ENCODE measurements at places on chromosomes 1 and 21.

DNA sequence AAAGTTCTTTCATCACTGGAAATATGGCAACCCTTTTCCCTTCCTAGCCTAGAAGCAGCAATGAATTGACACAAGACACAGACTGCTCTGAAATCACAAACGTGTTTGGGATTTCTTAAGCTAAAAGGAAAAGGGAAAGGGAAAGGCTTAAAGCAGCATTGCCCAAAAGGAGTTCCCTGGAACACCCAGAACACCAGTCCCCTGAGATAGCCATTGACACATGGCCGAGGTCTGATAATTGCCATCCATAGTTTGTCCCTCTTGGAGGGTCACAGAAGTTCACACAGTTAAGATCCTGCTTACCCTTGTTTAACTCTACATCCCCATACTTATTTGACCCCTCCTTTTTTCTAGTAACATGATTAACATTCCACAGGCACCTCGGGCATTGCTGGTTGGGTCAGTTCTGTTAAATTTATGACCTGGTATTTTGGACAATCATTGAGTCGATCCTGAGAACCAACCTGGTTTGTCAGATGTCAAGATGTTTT, 72.9 kb downstream of the ZNF281 start:
- no peak for DNase-seq

GRCh38 chr1:62637392-62638105, 40.2 kb downstream of the ANGPTL3 start:
- no peak for DNase-seq

GRCh38 chr1:37930246-37931101, 16.4 kb downstream of the INPP5B start:
- peak; percentile 57 for DNase-seq

DNA sequence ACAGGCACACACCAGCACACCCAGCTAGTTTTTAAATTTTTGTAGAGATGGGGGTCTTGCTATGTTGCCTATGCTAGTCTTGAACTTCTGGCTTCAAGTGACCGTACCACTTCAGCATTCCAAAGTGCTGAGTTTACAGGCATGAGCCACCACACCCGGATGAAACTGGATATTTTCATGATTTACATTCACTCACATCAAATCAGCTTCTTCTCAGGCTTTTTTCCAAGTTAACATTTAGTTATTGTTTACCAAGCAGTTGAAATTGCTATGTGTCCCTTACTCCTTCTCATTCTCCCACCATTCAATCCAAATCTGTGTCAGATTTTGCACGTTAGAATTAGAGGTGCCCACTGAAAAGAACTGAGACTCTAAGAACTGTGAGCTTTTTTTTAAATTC, 18.4 kb downstream of the RIT1 start:
- DNase-seq: no peak

DNA sequence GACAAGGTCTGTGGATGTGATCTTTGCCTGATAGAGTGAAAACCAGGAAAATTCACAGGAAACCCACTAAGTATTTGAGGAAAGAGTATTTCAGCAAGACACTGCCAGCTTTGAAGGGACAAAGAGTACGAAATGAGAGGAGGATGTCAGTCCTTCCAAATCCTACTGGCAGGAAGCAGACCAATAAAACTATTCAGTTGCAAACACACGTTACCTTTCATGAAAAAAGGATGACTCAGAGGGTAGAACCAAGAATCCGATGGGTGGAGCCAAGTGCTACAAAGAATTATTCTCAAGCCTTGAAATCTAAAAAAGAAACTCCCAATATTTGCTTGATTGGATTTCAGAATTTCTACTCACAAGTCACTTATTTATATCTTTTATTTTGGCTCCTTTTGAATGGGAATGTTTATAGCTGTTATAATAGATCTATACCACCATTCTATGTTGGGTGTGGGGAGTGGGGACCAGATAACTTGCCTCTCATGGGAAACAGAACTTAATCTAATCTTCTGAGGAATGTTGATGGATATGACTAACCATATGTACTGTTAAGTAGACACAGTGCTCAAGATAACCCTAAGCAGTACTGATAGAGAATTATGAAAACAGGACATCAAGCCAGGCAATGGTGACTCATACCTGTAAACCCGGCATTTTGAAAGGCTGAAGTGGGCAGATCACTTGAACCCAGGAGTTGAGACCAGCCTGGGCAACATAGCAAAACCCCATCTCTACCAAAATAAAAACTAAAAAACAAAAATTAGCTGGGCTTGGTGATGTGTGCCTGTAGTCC, 19.3 kb upstream of the HEATR1 start:
- DNase-seq: no peak

DNA sequence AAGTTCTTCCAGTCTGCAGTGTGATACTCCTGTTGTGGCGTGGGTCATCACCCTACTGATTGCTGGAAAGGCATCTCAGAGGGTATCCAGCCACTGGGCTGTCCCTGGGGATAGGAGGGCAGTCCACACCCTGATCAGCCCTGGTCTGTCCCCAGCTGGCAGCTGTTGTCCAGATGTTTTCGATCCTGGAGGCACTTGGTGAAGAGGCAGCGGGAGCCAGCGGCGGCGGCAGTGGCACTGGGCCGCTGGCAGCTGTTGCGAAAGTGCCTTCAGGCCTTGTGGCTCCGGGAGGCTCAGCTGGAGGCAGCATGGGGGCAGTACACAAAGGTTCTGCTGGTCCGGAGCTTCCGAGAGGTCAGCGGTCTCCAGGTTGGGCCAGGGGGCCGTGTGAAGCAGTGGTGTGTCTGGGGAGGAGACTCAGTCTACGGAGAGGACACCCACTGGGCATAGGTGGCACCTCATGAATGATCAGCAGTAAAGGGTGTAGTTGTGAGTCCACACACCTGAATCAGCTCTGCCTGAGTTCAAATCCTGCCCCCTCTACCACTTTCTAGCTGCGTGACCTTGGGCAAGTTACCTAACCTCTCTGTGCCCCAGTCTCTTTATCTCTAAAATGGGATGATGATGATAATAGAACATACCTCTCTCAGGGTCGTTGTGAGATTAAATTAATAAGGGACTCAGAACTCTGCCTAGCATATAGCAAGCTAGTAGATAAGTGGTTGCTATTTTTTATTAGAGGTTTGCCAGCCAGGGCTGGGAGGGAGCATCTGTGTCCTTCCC, 6.1 kb downstream of the C1orf167 start:
- no peak for DNase-seq

GRCh38 chr1:6440198-6441126, 15.9 kb downstream of the ESPN start:
- peak; percentile 54 for DNase-seq

DNA sequence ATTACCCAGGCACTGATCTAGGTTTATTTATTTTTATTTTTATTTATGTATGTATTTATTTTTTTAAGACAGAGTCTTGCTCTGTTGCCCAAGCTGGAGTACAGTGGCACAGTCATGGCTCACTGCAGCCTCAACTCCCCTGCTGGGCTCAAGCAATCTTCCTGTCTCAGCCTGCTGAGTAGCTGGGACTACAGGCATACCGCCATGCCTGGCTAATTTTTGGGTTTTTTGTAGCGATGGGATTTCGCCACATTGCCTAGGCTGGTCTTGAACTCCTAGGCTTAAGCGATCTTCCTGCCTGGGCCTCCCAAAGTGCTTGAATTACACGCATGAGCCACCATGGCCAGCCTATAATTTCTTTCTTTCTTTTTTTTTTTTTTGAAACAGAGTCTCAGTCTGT, 9.4 kb downstream of the PHACTR4 start:
- no peak for DNase-seq

DNA sequence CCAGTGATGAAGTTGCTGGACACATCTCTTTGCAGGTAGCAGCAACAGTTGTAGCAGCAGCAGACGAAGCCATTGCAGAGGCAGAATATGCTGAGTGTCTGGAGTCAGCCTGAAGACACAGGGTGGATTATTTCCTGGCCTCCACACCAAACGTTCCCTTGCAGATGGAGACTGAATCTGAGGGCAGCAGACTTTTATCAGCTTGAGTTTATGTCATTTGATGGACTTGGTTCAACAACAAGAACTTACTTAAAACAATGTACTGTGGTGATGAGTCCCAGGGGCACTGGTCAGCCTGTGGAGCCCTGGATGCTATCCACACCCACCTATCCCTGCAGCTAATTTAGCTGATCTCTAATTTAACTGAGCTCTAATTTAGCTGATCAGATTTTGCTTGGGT, 17.1 kb upstream of the MPZL1 start:
- no peak for DNase-seq

DNA sequence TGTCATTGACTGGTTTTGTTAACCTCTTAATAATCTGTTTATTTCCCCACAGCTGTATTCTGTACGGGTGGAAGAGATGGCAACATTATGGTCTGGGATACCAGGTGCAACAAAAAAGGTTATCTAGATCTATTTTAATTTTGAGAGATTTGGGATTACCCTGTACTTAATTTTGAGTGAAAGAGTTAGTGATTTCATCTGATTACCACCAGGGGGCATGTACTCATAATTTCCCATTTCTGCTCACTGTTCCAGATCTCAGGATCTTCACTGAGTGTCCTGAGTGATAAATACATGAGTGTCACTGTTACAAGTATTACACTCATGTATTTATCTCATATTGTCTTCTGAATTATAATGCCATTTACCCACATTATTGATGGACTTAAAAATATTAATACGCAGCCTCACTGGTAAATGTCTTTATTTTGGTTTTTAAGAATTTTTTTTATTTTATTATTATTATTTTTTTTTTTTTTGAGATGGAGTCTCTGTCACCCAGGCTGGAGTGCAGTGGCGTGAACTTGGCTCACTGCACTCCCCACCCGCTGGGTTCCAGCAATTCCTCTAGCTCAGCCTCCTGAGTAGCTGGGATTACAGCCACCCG, 27.4 kb downstream of the DTL start:
- no peak for DNase-seq

DNA sequence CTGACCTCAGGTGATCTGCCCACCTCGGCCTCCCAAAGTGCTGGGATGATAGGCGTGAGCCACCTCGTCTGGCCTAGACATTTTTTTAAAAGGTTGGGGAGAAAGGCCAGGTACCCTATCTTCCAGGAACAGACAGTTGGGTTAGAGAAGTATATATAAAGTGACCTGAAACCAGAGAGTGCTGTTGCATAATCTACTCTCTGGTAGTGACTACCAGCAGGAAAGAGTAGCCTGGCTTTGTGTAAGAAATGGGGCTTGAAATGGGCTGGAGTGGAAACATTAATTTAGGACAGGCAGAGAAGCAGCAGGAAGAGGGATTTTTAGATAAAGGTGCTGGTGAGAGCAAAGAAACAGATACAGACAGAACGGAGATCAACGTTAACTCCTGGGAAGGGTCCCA, 125.8 kb upstream of the HOOK1 start:
- no peak for DNase-seq

GRCh38 chr1:51282605-51283004, 46.5 kb downstream of the RNF11 start:
- DNase-seq: no peak

GRCh38 chr1:9922342-9922741, 12.3 kb upstream of the CTNNBIP1 start:
- no peak for DNase-seq

GRCh38 chr21:16337266-16337665, 607.5 kb downstream of the USP25 start:
- no peak for DNase-seq

DNA sequence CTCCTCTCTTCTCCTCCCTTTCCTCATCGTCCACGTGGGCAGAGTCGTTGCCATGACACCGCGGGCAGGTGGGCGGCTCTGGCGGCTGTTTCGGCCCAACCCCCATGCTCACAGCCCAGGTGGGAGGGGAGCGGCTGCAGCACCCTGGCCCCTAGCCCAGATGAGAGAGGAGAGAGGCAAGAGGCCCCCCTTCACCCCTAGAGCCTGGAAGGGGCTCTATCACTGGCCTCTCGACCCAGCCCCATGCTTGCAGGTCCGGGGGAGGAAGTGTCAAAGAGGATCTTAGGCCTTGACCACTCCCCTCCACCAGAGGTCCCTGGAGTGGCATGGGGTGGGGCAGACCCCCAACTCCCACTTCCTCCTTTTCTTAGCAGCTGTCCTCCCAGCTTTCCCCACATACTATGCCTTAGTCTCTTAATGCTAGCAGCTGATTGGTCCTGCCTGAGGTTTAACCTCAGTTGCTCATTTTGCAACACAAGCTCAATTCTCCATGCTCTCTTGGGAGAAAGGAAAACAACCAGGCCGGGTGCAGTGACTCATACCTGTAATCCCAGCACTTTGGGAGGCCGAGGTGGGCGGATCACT, 10.4 kb downstream of the DLGAP3 start:
- no peak for DNase-seq

DNA sequence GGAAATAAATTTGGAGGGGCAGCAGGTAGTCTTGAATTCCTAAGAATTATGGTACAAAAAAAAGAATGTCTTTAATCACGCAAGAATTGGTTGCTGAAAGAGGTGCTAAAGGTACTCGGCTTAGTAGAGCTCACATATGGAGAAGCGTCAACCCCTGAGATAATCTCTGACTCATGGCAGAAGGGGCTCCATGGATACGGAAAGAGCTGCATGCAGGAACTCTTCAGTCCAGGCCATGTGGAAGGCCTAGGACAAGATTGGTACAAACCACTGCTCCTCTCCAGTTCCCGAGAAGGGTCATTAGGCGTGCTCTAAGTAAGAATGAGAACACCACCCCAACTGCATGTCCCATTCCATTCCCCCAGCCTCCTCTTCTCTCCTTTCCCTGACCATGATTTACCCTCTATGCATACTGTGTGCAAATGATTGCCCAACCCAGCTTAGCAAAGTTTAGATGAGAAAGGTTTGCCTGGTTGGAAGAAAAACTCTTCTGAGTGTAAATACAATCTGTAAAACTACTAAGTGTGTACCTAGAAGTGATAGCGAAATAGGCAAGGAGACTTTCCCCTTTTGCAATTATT, 10.9 kb downstream of the GJA8 start:
- no peak for DNase-seq

GRCh38 chr1:21499283-21499950, 9.8 kb upstream of the ALPL start:
- no peak for DNase-seq

DNA sequence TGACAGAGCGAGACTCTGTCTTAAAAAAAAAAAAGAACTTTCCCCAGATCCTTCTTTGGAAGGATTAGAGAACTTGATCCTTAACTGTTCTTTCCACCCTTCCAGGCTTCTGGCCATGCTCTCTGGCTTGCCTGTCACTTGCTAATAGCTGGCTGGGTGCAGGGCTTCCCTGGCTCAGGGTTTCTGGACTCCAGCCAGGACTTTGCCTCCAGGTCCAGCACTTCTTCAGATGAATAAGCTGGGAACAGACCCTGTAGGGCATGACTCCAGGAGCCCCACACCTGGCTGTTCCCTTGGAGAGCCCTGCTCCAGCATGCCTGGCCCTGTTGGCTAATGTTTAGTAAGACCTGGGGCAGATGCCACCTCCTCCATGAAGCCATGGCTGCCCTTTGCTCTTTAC, 3.3 kb upstream of the NT5C1A start:
- DNase-seq: no peak

GRCh38 chr1:19206947-19207346, 3.1 kb downstream of the UBR4 start:
- no peak for DNase-seq

DNA sequence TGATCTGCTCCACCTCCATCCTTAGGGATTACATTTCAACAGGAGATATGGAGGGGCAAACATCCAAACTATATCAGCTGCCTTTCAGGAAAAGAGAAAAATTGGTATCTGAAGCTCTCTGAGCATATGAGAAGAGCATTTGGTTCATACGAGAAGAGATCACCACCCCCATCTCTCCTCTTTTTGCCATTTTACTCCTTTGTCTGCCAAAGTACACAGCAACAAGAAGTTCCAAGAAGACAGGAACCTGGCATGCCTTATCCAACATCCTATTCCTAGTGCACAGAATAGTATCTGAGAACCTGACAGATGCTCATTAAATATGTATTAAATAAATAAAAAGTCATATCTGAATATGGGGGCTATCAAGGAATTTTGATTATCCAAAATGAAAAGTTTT, 142.5 kb upstream of the PKN2 start:
- DNase-seq: no peak

- DNase-seq: no peak
Measured at GRCh38 chr1:121587777-121588176, 403.0 kb downstream of the SRGAP2C start.

Measured in stimulated activated effector memory CD8-positive, alpha-beta T cell treated with anti-CD3 and anti-CD28 coated beads, Interleukin-12 subunit alpha, Interleukin-12 subunit beta, amount 100 ng/mL, for 72 hours (primary cell).